Endothelial cell (in vitro differentiated cells): ENCODE measurements at places on chromosomes 2 and 18. TPM values are rescaled to one million over a fixed set of nuclear protein-coding genes. Genes with fewer than 3 reads are reported as not detected.

TRMT61B gene
- 14.9 TPM for total RNA-seq

DNA sequence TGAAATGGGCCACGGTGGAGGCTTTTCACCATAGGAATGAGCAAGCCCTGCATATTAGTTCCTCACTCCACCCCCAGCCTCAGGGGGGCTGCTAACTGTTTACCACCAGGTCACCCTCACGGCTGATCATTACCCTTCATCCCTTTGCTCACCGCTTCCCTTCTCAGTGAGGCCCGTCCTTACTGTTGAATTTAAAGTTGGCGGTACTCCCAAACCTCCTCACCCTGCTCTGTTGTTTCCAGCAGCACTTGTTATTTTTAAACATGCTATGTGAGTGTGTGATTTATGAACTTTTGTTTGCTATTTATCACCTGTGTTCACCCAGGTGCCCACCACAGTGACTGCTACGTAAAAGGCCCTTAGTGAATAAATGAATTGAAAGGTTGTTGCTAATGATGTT lies 243.6 kb downstream of the ZNF407 start:
- H3K27me3 ChIP-seq: peaks cover 4% of the 10 kb centered on the region
- no peaks in the 10 kb centered on the region for H3K36me3 ChIP-seq
- no peak overlapping the region for H3K4me3 ChIP-seq
- H3K4me1 ChIP-seq: peaks cover 18% of the 10 kb centered on the region
- no peak overlapping the region for H3K27ac ChIP-seq

DNA sequence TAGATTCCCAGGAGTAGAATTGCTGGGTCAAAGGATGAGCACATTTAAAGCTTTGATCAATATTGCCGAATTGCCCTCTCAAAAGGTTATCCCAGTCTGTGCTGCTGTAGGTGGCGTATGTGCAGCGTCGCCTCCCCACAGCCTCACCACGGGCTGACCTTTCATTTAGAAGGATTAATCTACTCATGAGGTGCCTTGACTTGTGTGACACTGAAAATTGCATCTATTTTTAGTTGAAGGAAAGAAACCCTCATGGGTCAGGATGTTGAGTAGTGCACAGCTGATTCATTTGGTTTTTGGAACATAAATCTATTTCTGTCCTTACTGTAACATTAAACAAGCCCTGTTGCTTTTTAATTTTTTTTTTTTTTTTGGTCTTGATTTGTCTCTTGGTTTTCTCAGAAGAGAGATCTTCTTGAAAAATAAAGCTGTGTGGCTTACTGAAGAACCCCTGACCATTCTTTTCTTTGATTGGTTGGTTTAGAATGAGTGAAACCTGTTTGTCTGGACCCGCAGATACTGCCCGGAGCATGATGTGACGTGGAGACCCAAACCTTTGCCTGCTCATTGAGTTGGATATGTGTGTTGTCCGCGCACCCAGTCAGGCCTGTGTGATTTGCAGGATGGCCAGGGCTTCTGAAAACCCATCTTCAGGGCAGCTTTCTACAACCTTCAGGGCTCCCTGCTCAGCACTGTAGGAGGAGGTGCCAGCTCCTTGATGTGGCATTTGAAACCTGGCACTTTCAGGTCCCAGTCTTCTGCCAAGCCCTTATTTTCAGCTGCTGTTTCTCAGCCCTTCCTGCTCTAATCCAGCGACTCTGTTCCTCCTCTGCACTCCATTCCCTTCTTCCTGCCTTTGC lies 61.0 kb downstream of the LPIN1 start:
- no peaks in the 10 kb centered on the region for H3K4me1 ChIP-seq
- no peak for DNase-seq
- peaks cover 3% of the 10 kb centered on the region for H3K27me3 ChIP-seq
- H3K4me3 ChIP-seq: peak overlapping the region; percentile 24
- H3K36me3 ChIP-seq: peaks cover 41% of the 10 kb centered on the region

GRCh38 chr2:78817430-78817829 lies 208.1 kb upstream of the REG3G start:
- H3K4me3 ChIP-seq: no peak overlapping the region
- DNase-seq: no peak
- H3K36me3 ChIP-seq: no peaks in the 10 kb centered on the region
- H3K4me1 ChIP-seq: no peaks in the 10 kb centered on the region
- H3K27ac ChIP-seq: no peak overlapping the region

DNA sequence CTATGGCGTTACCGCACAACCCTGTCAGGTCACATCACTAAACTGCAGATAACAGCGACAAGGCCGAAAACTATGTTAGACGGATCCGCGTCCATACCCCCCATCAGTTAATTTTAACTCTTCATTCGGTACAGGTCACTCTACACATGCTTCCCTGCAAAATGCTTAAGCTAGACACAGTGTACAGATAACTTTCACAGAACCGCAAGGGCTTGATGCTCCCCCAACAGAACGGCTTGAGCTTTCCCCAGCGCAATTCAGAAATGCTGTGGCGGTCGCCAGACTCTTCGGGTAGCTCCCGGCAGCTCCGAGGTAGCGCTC lies 283 bp upstream of the RBBP8 start:
- H3K27ac ChIP-seq: peak overlapping the region; percentile 70
- peak overlapping the region; percentile 93 for H3K4me3 ChIP-seq
- peaks cover 4% of the 10 kb centered on the region for H3K36me3 ChIP-seq
- peaks cover 21% of the 10 kb centered on the region for H3K4me1 ChIP-seq

- no peaks in the 10 kb centered on the region for H3K27me3 ChIP-seq
- no peak overlapping the region for H3K4me3 ChIP-seq
- H3K36me3 ChIP-seq: no peaks in the 10 kb centered on the region
- H3K27ac ChIP-seq: no peak overlapping the region
- peaks cover 4% of the 10 kb centered on the region for H3K4me1 ChIP-seq
Measured at GRCh38 chr2:46564811-46565241, 85.5 kb downstream of the TMEM247 start.

GRCh38 chr2:149100739-149101699 lies 62.5 kb downstream of the LYPD6B start:
- no peaks in the 10 kb centered on the region for H3K27me3 ChIP-seq
- H3K36me3 ChIP-seq: no peaks in the 10 kb centered on the region
- no peak overlapping the region for H3K4me3 ChIP-seq
- H3K27ac ChIP-seq: no peak overlapping the region
